ENCODE measurements at places on chromosomes 2 and 18.

GRCh38 chr2:3956406-3956805 lies 253.0 kb downstream of the DCDC2C start:
- DNase-seq, result no peak

DNA sequence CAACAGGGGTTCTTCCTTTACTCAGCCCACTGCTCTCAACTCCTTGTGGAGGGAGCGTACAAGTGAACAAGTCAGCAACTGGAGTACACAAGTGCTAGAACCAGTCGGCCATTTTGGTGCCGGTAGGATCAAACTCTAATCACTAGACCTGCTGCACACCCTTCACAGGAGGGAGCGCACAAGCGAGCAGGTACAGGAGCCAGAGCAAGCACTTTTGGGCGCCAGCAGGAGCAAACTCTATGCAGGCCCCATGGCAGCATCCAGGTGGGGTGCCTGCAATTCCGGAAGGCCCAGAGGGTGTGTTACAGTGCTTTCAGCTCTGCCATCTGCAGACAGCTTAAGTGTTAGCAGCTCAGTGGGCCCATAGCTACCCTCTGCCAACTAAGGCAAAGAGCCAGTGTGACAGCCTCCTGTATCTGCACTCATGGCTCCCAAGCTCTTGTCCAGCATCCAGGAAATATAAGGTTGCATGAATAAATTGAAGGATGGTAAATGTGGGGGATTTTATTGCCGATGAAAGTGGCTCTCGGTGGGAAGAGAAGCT lies 426.1 kb downstream of the DCC start:
- DNase-seq, result no peak

GRCh38 chr2:120944575-120944974 lies 208.9 kb downstream of the GLI2 start:
- DNase-seq, result no peak

GRCh38 chr2:238777369-238778067 lies 70.4 kb upstream of the TWIST2 start:
- DNase-seq, result no peak

GRCh38 chr2:32108111-32108510 lies 44.8 kb downstream of the SPAST start:
- no peak for DNase-seq

- peak; percentile 17 for DNase-seq
Observed at GRCh38 chr2:44680983-44681531, 260.4 kb upstream of the SIX3 start.

DNA sequence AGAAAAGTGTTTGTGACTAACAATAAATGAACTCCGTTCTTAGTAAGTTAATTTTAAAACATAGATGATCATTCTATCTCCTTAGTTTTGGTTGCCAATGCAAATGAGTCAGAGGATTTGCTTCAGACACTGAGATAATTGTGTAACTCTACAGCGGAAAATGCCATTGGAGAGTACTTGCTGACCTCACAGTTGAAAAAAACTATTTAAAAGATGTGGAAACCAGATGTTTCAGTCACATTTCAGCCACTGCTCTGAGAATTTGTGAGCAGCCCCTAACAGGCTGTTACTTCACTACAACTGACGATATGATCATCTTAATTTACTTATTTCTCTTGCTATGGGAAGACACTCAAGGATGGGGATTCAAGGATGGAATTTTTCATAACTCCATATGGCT lies at the start of gene TNFAIP6:
Gene TNFAIP6 (plus strand): TSS at position 234 of the 400 bp plus-strand sequence. CDS start 75 bp downstream, at position 309.
- peak; percentile 45 for DNase-seq

- DNase-seq, result no peak
Observed at GRCh38 chr2:234643407-234643806, 146.5 kb upstream of the ARL4C start.

- DNase-seq, result no peak
Observed at GRCh38 chr2:100110614-100111000, 31.8 kb downstream of the AFF3 start.

DNA sequence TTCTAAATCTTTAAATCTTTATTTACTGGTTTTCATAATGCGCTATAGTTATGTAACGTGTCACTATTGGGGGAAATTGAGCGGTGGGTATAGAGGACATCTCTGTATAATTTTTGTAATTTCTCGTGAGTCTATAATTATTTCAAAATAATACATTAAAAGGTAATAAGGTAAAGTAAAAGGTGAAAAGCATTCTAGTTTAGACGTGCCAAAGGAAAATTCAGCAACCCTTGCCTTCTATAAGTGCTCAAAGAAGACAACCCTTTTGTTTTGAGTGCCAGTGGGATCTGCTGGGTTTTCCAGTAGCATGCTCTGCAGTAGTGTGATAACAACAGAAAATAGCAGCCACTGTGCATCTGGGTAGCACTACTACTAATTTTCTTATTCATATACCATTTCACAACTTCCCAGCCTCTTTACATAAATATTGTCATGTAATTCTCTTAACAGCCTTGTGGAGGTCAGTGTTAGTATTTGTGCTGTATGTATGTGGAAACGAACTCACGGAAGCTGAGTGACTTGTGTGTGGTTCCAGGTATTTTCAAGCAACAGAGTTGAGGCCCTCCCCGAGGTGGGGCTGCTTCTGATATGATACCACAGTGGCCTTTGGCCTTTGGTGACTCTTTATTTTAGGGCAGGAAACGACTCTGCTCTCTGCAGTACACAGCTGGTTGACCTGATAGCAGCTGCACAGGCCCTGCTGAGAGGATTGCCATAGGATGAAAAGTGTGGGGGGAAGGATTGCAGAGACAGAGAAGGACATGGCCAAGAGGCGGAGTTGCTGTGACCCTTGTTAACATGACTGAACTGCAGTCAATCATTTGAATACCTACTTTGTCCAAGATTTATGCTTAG lies 104.5 kb downstream of the TDRD15 start:
- no peak for DNase-seq

GRCh38 chr2:47519604-47520301 lies 116.8 kb downstream of the MSH2 start:
- no peak for DNase-seq

- no peak for DNase-seq
Observed at GRCh38 chr2:170249761-170250160, 71.8 kb downstream of the MYO3B start.

- DNase-seq, result no peak
Observed at GRCh38 chr2:71606244-71606643, 152.9 kb downstream of the DYSF start.

DNA sequence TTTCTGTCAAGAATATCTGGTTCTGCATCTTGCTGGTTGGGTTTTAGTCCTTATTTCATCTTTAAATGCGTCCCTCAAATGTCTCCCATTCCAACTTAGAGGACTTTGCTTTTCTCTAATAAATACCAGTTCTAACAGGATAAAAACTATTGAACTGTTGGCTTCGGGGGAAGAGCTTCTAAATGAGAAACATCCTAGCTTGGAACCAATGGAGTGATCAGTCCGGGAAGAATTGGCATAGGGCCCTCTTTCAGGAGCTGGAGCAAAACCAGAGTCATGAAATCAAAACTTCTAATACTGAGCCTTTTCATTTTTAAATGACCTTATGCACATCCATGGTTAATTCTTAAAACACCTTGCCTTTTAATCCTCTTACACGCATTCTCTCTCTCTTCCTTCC lies 401.6 kb upstream of the SMIM21 start:
- DNase-seq, result no peak

DNA sequence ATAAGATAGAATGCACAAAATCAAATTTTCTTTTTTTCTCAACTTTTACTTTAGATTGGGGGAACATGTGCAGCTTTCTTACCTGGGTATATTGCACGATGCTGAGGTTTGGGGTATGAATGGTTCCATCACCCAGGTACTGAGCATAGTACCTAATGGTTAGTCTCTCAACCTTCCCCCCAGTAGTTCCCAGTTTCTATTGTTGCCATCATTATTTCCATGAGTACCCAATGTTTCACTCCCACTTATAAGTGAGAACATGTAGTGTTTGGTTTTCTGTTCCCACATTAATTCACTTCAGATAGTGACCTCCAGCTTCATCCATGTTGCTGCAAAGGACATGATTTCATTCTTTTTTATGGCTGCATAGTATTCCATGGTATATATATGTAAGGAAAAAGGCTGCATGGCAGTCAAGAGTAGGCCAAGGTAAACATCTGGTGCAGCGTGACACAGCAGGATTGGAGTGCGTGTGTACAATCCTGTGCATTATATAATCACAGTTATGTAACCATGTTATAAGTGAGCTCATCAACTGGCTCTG lies 10.5 kb upstream of the C2orf42 start:
- DNase-seq, result no peak

DNA sequence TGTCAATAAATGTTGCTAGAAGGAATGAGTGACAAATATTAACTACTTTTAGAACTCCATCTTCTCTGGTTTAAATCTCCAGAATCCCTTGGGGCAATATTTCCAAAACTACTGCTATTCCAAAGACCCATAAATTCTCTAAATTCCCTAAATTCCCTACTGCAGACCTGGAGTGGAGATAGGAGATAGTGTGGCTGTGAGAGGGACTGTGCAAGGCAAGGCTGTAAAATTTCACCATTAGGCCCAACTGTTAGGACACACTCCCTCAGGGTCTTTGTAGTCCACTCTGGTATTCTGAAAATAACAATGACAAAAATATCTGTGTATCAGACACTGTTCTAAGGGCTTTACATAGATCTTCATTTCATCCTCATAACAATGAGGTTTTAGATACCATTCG lies 67.9 kb downstream of the MYL12B start:
- DNase-seq, result no peak

GRCh38 chr2:96103187-96103601 lies 13.2 kb downstream of the ADRA2B start:
- DNase-seq, result no peak

GRCh38 chr18:37368110-37368954 lies 197.3 kb downstream of the CELF4 start:
- no peak for DNase-seq

- DNase-seq, result no peak
Observed at GRCh38 chr18:11112286-11112685, 37.1 kb downstream of the PIEZO2 start.

DNA sequence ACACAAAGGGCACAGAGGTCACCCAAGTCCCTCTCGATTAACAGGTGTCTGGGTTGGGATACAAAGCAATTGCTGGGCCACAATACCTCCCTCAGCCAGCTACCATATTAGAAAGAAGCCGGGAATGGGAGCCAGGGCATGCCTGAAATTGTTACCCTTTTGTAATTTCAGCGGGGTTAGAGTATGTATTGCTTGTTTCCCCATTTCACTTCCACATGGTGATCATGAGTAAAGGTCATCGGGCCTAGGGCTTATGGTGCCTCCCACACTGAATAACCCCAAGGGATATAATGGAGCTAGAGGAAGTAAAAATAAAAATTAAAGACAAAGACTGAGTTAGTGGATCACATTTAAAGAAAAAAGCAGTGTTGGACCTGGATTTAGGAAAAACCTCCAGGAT lies 437.2 kb upstream of the KLHL29 start:
- DNase-seq, result no peak

DNA sequence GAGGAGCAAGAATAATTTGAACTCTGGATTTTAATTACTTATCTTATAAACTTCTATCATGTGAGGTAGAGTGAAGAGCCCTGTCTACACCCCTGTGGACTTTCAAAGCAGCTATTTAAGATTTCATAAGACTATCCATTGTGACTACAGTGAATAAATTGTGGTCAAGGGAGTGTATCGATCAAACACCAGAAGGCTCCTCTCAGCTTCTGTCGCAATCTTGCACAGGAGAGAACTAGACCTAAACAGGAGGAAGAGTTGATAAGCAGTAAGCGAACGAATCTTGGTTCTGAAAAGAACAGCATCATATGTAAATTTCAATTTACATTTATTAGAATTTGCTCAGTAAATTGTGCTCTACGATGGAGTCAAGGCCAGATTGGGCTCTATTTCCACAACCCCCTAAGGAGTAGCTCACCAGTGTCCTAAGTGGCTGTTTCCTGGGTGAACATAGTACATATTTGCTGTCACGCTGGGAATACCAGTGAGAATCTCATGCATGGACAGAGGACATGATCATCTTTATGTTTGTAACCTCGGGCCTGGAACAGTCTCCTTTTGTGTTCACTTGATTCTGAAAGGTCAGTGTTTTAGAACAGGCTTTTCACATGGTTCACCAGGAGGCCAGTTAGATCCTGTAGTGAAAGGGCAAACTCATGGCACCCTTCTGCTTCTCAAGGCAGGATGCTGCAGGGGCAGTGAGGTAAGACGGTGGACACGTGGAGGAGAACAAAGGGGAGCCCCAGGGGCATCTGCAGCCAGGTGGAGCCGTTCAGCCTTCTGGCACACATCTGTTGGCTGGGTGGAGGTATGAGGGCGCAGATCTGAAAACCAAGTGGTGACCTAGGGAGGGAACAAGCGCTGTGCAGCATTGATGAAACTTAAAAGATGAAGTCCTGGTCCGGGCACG lies 33.3 kb downstream of the NPAS2 start:
- DNase-seq, result no peak

DNA sequence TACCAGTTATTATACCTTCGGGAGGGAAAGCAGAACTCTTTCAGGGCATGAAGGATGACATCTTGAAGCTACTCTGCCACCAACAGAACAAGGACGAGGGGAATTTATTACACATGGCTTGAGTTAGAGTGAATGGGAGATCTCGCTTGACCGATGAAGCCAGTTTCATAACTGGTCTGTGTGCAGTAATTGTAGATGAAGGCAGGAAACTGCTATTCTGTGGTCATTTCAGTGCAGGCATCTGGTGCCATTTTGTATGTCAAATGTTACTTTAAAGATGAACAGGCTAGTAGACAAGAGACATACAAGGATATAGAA lies 20.5 kb downstream of the GREB1 start:
- no peak for DNase-seq

- DNase-seq, result no peak
Observed at GRCh38 chr2:118380915-118381653, 292.8 kb downstream of the INSIG2 start.

GRCh38 chr18:13804305-13804704 lies 19.6 kb upstream of the MC5R start:
- DNase-seq, result no peak

GRCh38 chr2:138713069-138713496 lies 67.1 kb downstream of the NXPH2 start:
- DNase-seq, result no peak

GRCh38 chr2:240737512-240737911 lies 45.8 kb downstream of the AQP12A start:
- DNase-seq, result no peak

DNA sequence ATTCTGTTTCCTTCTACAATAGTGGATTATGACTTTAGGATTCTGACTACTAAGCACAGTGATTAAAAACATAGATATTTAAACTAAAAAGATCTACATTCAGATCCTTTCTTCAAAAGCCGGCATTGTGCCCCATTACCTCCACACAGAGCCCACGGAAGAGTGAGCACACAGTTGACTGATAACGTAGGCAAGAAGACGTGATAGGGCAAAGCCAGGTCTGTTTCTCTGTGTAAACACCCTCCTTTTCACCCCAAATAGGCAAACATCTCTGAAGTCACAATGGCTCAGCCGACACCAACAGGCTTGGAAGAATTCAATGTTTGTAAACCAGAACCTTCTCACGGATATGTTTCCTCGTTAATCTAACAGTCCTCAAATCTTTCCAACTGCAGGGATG lies 302.9 kb downstream of the CMPK2 start:
- DNase-seq, result no peak

Measured in Ammon's horn (tissue), 1 donor.